ENCODE measurements at places on chromosomes 4 and X. TPM values are rescaled to one million over a fixed set of nuclear protein-coding genes. Genes with fewer than 3 reads are reported as not detected.

ETDB gene
- not detected for polyA plus RNA-seq

P2RY4 gene
- polyA plus RNA-seq: not detected

FGFR3 gene
- polyA plus RNA-seq: not detected

GRCh38 chr4:144967161-144967560, 130.8 kb downstream of the ANAPC10 start:
- DNase-seq: no peak

DNA sequence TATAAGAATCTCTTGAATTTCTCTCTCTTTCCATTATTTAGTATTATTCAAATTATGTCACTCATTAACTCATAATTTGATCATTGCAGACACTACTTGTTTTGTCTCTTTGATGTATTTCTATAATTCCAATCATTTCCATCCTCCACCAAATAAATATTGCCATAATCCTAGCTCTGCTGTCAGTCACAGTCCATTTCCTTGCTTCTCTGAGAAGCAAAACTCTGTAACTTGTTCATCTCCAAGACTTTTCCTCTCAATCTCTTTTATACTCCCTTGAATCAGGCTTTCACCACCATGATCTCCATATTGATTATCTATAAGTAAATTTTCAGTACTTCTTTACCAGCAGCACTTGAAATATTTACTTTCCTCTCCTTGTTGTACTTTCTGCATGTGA, 135.9 kb downstream of the SCLT1 start:
- DNase-seq: no peak

DNA sequence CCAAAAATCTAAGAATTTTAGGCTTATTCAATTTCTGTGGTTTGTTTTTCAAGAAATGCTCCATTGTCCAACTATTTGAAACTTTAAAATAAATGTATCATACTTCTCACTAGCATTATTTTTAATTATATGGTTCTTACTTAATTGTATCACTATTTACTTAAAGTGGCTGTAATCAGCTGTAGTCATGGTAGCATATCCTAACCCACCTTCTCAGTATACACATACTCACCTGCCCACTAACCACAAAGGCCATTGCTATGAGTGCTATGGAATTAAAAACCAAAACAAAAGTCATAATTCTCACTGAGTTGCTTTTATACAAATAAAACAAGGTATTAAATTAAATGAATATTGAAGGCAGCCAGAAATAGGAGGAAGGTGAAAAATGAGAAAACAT, 5.0 kb downstream of the FBXO8 start:
- no peak for DNase-seq

DNA sequence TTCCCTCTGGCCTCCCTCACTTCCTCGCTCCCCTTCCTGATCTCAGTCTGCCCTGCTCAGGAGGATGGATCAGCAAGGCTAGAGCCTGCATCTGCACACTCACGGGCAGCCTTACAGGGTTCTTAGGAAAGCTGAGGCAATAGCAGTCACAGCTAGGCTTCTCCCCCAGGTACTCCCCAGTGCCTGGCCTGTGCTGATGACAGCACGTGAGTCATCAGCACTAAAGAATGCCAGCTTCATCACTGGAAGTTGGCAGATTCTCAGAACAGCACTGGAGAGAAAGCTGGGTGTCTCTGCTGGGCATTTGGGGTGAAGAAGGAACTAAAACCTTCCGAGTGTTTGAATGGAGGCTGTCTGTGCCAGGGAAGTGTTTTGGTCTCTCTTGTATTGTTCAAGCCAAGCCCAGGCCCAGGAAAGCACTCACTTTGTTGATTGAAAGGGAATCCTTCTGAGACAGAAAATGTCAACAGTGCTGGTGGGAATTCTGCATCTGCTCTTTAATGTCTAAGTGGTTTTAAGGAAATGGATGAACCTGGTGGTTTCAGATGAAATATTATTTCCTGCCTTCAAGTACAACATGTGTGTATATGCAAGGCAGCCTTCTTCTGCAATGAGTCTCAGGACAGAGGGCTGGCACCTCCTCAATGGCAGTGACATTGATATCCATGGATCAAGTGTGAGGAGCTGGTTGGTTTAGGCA, 73.0 kb upstream of the SCOC start:
- no peak for DNase-seq

DNA sequence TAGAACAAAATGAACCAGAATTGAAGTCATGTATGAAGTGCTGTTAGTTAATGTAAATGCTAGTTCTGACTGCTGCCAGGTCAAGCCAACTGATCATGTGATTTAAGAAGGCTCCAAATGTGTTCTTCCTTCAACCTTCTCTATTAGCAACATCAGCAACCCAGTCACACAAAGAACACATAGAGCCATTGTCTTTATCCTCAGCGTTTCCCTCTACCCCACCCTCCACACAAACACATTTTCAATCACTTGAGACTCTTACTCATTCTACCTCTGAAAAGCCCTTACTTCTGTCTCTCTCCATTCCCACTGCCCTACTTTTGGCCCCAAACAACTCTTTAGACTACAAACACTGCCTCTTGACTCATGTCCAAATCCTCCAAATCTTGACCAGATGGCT, 89.7 kb upstream of the KDR start:
- no peak for DNase-seq

DNA sequence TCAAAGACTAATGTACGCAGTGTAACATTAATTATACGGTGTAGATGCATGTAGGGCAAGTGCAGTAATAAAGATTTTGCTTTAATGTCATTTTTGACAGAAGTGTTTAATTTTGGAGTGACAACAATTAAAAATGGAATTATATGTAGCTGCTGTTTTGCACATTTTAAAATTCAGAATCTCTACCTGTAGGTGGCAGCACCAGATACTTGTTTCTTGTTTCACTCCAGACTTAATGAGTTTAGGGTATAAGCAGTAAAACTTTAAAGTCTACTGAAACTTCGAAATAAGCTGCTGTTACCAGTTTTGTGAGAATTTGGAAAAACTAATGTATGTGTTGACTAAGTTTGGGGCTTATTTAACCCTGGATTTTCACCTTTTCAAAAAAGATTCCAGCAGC, 144.9 kb downstream of the POLA1 start:
- DNase-seq: peak; percentile 11

- DNase-seq: no peak
These were observed 116.1 kb downstream of the MAPK10 start for GRCh38 chr4:86243750-86244149.

- no peak for DNase-seq
These were observed 93.0 kb upstream of the PLS3 start for GRCh38 chrX:115467961-115468360.

- DNase-seq: no peak
These were observed 4.2 kb downstream of the CENPVL3 start for GRCh38 chrX:51614353-51615012.

DNA sequence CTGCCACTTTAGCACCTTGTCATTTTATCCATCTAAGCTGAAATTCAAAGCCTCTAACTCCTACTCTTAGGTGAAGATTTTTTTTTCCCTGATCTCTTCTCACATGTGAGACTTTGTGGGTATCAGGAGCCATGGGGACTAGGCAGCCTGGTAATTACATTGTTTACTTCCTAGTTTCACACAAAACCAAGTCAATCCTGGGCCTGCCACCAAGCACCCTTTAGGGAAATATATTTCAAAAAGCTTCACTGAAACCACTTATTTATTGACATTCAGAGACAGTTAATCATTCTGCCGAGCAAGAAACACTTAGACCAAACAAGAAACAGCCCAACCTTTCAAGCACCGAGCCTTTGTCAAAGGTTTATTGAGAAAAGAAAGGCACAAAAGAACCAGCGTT, 200.0 kb downstream of the RELL1 start:
- DNase-seq: no peak

DNA sequence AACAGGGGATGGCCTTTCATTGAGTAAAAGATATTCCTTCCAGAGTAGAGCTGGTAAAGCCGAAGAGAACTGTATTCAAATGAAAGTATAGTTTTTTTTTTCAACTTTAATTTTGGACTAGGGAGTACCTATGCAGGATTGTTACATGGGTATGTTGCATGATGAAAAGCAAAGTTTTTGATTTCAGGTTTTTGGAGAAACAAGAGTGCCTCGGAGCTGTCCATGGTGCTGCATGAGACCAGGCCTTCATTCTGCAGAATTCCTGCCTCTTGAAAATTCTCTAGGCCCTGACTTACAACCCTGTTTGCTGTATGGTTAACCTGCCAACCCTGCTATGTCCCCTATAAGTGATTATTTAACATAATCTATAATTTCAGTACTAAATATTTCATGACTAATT, 1065.7 kb upstream of the FTHL17 start:
- DNase-seq: no peak

DNA sequence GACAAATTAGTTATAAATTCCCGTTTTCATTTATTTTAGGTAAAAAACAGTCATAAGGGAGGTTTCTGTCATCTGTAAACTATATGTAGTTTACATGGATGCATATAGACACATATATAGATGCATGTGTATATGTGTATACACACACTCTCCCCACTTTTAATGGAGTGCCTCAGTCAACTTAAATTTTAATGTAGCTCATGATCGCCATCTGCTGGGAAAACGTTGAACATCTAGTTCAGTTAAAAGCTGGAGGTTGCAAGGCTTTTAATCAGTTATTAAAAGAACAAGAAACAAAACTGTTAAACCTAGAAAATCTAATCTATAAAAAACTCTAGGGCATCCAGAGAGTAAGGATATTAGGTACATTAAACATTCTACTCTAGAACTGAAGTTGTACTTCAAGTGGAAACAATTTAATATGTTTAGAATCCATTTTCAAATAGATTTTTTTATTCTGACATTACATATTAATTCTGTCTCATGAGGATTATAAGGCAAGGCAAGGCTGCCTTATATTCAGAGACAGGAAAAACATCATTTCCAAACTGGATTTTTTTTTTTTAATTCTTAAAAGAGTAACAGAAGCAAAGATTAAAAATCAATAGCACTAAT, 122.6 kb downstream of the SHISA3 start:
- peak; percentile 9 for DNase-seq
